ENCODE measurements at places on chromosomes 5 and 9.

DNA sequence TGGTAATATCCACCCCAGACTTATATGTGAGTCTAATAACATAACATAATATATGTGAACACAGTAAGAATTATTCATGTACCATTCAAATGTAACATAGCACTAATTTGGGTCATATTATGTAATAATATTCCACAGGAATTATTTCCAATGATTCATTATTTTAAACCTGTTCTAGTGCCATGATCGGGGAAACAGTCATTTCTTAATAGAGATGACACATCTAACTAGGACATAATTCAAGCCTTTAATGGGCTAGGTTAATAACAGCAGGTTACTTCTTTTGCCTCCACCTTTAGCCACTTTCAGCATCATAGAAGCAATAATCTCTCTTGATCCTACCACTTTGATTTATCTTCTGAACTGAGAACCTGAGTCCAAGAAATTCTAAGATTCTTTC lies 12.3 kb downstream of the SPINK9 start:
- no peak for DNase-seq

DNA sequence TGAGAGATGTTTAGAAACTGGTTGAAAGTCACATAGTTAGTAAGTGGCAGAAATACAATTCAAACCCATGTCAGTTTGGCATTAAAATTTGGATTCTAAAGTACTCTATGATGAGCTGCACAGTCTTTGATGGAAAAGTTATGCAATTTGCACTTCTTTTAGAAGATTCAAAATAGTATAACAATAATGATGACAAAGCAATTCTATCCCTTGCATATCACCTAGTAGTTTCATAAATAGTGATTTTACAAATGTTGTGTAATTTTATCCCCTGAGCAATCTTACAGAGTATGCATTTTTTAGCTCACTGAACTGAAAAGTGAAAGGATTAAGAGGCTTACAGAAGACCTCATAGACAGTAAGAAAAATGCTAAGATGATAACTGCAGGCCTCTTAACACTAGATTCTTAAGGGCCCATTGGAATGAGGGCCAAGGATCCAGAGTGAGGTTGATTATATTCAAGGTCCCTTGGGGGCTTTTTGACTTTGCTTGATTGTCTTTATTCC lies 3.7 kb downstream of the C5orf46 start:
- peak; percentile 87 for DNase-seq

DNA sequence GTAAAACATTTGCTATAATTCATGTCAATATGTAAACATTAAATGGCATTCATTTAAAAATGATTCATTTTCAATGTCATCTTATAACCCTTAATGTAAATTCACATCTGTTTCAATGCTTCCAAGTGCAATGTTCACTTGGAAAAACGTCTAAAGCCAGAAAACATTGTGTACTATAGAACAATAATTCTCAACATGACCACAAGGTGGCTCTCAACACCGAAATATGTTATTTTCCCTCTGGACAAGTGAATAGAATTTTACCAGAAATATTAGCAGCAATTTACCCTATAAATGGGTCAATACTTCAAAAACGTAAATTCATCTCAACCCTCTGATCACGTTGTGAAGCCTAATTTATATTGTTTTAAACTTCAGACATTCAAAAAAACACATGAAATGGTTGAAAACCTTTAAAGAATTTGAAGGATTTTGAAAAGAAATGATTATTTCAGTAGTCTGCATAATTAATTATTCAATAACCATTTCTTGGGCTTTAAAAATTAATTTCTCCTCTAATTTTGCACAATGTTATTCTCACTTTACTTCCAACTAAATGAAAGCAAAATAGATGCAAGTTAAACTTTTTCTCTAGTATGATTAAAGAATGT lies 11.0 kb downstream of the CDH10 start:
- DNase-seq, result peak; percentile 27

DNA sequence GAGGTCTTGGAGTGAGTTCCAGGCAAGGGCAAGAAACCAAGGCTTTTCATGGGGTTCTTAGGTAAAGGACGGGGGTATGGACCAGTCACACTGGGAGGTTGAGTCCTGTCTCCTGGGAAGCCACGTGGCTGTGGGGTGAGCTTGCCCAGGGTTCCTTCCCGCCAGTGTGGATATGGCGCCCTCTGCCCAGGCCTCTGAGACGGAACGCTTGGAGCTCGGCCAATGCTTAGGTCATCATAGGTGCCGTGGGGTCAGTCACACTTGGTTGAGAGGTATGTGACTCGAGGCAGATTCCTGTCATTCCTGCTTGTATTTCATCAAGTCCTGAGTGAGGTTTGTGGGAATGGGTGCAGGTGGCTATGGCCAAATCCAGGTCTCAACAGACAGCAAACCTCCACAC lies 46.2 kb downstream of the TENT4A start:
- DNase-seq, result peak; percentile 15

GRCh38 chr5:131264451-131265099 lies 722 bp downstream of the CDC42SE2 start:
- no peak for DNase-seq

GRCh38 chr5:87944553-87945285 lies 323.9 kb downstream of the TMEM161B start:
- peak; percentile 18 for DNase-seq

All from iris pigment epithelial cell (primary cell).